Endothelial cell (in vitro differentiated cells): ENCODE measurements at places on chromosomes 12 and 14. TPM values are rescaled to one million over a fixed set of nuclear protein-coding genes. Genes with fewer than 3 reads are reported as not detected.

DNA sequence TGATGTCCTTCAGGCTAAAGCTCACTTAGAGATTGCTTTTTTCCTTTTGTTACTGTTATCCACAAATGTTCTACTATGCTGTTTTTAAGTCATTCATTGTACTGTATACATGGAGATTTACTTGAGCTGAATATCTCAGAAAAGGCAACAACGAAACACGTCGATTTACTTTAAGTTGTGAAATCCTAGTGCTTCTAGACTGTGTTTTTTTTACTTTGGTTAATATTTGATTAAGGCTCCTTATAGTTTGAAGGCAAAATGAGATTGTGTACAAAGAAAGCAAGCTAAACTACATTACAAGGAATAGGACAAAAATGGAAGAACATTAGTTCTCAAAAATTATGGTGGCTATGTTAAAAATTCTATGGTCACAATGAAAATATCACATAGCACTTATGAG, 114.5 kb downstream of the SLC35F4 start:
- no peak for DNase-seq

- no peak for DNase-seq
Measured at GRCh38 chr12:93453633-93454032, 11.9 kb upstream of the UBE2N start.

DNA sequence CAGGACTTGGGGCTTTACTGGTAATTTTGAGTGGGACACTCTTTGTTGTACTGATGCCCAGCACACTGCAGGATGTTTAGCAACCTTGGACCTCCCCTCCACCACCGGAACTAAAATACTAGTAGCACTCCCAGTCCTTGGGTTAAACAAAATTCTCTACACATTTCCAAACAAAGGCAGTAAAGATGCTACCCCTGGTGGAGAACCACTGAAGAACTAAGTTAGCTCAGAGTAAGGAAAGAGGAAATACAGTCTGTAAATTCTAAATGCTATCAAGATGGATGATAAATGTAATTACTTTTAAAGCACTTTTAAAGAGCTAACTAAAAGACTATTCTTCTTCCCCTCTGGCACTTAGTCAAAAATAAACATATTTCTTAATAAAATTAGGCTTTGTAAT, 64.1 kb downstream of the LRP6 start:
- DNase-seq = no peak

- no peak for DNase-seq
Measured at GRCh38 chr12:66275040-66275439, 27.3 kb upstream of the HELB start.

GRCh38 chr14:64663174-64663573, 41.0 kb upstream of the PLEKHG3 start:
- DNase-seq = no peak

GRCh38 chr12:124216966-124217365, 77.9 kb upstream of the RFLNA start:
- no peak for DNase-seq

DNA sequence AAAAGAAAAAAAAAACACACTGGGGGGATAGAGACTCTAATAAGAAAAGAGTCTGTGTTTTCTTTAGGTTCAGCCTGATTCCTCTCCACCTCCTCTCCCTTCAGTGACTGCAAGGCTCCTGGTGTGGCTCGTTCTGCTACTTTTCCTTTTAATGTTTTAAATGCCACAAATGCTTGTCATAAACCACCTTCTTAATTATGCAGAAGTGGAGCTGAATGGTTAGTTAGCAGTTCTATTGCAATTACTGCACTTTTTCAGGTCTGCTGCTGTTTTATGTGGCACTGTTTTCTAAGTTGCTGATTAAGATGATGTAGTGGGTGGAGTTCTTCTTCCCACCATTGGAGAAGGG, 878.1 kb downstream of the DIO2 start:
- no peak for DNase-seq

- DNase-seq = no peak
Measured at GRCh38 chr12:91562476-91562875, 379.9 kb upstream of the DCN start.

- DNase-seq = no peak
Measured at GRCh38 chr12:132284827-132285741, 44.3 kb downstream of the GALNT9 start.

DNA sequence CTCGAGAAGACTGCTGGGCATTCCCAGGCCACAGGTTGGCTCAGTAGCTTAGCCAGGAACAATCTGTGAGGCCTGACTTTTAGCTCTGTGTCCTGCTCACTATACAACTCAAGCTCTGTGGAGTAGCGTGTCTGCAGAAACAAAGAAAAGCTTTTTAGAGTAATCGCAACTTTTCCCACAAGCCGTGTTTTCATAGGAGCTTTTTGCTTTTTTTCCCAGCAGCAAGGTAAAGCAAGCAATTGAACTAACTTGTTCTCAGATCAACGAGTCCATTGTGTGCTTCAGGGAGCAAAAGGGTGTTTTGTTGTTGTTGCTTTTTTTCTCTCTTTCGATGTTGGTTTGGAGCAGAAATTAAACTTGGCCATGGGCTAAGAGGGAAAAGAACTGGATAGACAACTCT, 97.3 kb upstream of the BCL2L14 start:
- DNase-seq = no peak

DNA sequence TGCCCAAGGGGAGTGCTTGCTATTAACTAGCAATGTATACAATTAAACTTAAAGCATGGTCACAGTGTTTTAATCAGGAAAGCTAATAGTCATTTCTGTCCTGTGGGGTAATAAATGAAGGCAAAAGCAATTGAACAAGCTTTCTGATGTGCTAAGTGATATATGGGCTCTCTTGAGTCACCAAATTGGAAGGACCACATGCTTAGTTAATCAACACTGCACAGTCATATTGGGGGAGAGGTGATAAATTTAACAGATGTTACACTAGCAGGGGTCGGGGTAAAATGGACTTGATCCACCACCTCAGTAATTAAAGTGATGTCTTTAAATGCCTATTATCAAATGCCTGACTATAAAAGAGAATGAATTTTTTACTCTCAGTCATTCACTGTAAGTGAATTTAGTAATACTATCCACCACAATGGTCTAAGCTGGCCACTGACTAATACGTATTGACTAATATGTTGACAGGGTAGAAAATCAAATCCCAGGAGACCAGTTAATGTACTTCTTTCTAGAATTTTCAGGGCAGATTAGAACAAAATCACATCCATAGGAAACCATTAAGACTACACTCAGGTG, 736.3 kb downstream of the RPS29 start:
- DNase-seq = no peak

- DNase-seq = no peak
Measured at GRCh38 chr12:53523131-53523530, 15.8 kb upstream of the NPFF start.

DNA sequence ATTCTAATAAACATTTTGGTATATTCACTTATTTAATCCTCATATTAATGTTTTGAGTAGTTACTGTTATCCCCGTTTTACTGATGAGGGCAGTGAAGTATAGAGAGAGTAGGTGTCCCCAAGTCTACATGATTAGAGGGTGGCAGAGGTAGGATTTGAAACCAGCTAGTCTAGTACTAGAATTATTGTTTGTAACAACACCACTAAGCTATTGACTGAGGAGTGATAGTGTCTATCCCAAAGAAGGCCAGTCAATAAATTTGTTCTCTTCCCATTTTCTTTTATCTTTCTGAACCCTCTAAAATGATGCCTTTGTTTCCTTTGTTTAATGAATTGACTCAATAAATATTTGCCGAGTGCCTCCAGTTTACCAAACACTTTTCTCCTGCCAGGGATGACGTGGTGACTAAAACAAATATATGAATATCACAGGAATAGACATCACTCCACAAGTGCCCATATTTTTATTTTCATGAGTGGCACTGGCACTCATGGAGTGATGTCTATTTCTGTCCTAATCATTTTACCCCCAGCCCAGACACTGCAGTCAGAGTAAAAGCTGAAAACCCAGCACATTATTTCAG, 247.5 kb downstream of the SLC16A7 start:
- DNase-seq = no peak

GRCh38 chr12:95231190-95231589, 13.6 kb downstream of the VEZT start:
- DNase-seq = no peak

GRCh38 chr14:91078095-91078737, 17.8 kb upstream of the RPS6KA5 start:
- no peak for DNase-seq

GPR68 gene
- total RNA-seq = 5.4 TPM

SOAT2 gene
- total RNA-seq = not detected

HAL gene
- total RNA-seq = 1.1 TPM

KSR2 gene
- total RNA-seq = 0.05 TPM

PPP1CC gene
- 152 TPM for total RNA-seq

LBHD2 gene
- not detected for total RNA-seq
